ENCODE measurements at places on chromosomes 5 and 9.
A peak's percentile ranks its signal among the peaks of the same experiment; 100 is the strongest.

- no peak for DNase-seq
Observed at GRCh38 chr5:43639566-43639965, 36.6 kb downstream of the NNT start.

- no peak for DNase-seq
Observed at GRCh38 chr5:168962306-168962705, 338.6 kb downstream of the SLIT3 start.

GRCh38 chr5:8138884-8139283 lies 269.9 kb downstream of the MTRR start:
- DNase-seq = no peak

DNA sequence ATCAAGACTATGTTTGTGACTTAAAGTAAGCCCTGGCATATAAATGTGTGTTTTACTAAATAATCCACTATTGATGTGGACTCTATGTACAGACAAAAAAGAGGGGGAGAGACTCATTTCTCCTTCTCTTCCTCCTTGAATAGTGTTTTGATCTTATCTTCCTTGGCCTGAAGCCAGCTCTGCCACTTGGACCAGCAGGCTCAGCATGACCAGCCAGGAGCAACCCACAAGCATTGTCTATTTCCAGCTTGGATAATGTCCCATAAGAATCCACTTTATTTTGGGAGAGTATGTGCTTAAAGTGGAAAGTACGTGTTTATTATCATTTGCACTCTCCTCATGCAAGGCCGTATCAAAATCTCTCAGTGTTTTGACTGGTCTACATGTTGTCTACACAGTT lies 23.8 kb upstream of the SLC46A2 start:
- DNase-seq = no peak

GRCh38 chr5:72667708-72668107 lies 148.8 kb upstream of the TNPO1 start:
- DNase-seq = no peak

- DNase-seq = no peak
Observed at GRCh38 chr9:90857091-90857490, 55.5 kb downstream of the SYK start.

DNA sequence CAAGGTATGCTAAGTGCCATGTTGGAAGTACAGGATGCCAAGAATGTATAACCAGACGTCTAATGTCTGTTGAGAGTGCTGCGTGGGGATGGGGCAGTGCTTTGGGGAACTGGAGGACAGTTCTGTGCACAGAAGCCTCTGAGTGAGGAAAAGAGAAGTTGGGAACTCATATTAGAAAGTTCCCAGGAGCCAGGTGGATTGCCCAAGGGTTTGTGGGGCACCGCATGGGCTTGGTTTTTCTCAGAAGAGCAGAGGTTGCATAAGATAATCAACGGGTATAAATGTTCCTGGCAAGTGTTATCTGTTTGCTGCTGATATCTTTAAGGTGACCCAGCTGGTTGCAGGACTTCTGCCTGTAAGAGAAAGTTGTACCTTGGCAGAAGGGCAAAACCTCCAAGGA lies 13.1 kb downstream of the HRH2 start:
- no peak for DNase-seq

DNA sequence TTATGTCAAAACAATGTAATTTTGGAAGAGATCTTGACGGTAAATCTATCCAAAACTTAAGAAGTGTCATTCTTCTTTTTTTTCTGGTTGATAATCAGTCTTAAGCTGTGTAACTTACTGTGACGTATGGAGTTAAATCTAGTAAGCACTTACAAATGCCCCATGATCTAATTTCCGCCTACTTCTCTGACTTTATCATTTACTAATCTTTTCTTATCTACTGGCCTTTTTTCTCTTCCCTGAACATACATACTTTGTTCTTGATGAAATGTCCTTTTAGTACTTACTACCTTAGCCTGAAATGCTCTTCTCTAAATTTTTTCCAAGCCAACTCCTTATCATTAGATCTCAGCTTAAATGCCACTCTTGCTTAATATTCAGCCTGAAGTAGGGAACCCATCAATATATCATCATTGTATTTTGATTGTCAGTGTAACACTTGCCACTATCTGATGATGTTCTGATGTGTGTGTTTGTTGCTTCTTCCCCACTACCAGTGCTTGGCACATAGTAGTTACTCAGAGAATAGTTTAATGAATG lies 27.6 kb downstream of the AP3S1 start:
- DNase-seq = no peak

GRCh38 chr5:67204821-67205220 lies 8.2 kb upstream of the CD180 start:
- no peak for DNase-seq

DNA sequence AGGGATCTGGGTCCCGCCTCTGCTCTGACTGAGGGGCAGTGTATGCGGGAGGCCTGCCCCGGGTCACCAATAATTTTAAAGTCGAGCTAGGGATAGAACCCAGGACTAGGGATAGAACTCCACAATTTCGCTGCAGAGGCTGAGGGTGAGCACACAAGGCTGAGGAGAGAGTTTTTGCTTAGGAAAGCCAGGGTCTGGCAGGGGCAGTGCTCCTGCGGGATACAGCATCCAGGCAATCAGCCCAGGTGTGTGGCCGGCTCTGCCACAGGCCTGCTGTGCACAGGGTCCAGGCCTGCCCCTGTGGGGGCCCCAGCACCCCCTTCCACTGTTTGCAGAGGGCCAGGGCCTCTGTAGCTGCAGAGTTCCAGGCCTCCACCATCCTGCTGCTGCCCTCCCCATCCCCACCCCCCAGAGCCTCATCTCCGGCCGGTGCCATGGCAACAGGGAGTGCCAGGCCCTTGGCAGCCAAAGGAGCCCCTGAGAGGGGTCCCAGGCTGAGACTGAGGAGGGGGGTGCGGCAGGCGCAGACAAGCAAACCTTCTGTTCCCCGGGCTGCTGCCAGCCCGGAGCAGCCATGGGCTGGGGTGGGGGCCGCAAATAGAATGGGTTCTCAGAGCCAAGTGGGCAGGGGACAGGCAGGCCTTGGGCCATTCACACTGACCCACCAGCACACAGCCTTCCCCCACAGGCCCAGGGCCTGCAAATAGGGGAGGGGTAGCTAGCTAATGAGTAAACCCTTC lies 8.6 kb downstream of the PDGFRB start:
- no peak for DNase-seq

- no peak for DNase-seq
Observed at GRCh38 chr5:158178535-158178934, 319.6 kb upstream of the CLINT1 start.

- DNase-seq = no peak
Observed at GRCh38 chr5:128974567-128974966, 9.3 kb downstream of the SLC27A6 start.

GRCh38 chr9:115142090-115142489 lies 24.1 kb upstream of the TNC start:
- DNase-seq = no peak

DNA sequence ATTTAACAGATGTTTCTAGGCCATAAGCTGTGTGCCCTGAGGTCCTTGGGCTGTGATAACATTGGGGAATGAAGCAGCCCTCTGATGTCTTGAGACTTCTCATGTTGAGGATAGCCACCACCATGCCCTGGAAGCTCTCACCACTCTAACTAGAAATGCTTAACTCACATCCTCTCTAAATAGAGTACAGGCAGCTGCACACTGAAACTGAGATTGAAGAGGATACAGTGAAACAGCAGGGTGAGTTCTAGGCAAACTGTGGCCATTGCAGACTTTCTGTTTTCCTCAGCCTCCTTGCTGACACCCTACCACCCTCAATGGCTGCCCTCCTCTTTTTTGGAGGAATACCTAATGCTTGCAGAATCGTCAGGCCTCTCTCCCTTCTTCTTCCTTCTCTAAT lies 22.4 kb downstream of the UTP15 start:
- DNase-seq = no peak

DNA sequence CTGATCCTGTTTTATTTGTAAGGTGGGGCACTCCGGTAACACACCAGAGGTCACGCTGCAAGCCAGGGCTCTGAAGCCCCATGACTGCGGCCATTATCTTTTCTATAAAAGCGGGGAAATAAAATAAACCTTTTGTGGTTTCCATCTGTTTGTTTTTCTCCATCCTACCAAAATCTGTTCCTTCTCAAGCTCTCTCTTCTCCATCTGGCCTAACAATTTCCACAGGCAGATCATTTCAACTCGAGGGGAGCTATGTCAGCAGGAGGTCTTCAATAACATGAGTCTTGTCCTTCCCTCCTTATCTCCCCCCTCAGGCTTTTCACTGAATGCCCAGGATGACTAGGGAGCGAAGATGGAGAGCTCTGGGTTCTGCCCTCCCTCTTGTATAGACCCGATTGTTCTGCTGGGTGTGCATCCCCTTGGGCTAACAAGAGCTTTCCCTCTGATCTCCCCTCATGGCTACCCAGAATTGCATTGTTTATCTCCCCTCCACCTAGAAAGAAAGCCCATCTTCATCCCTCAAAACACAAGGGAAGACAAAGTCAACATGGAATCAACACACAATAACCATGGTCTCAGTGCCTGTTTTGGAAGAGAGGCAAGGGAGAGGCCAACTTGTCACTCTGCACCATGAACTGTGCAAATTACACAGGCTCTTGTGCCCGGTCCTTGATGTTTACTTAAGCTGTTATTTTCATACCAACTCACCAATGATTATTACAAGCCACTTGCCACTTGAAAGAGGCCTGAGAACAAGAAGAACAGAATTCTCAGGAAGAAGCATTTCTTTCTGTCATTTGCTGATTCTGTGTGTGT lies 187.8 kb downstream of the FANCC start:
- DNase-seq = peak; percentile 11

DNA sequence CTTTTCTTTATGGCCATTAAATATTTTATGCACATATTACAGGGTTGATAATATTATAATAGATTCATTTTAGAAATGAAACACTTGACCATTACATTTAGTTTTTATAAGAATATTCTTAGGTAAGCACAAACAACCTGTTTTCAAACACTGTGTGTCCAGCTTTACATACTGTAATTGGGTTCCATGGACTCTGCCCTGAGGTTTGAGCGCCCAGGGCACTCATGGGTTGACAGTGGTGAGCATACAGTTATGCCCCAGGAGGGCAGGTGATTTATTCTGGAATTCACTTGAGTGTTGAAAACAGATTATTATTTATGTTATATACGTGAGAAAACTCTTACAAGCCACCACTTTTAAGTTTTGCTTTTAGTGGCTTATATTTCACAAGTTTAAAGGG lies 33.7 kb downstream of the TRIO start:
- DNase-seq = no peak
